ENCODE measurements at places on chromosomes 7 and 10.

DNA sequence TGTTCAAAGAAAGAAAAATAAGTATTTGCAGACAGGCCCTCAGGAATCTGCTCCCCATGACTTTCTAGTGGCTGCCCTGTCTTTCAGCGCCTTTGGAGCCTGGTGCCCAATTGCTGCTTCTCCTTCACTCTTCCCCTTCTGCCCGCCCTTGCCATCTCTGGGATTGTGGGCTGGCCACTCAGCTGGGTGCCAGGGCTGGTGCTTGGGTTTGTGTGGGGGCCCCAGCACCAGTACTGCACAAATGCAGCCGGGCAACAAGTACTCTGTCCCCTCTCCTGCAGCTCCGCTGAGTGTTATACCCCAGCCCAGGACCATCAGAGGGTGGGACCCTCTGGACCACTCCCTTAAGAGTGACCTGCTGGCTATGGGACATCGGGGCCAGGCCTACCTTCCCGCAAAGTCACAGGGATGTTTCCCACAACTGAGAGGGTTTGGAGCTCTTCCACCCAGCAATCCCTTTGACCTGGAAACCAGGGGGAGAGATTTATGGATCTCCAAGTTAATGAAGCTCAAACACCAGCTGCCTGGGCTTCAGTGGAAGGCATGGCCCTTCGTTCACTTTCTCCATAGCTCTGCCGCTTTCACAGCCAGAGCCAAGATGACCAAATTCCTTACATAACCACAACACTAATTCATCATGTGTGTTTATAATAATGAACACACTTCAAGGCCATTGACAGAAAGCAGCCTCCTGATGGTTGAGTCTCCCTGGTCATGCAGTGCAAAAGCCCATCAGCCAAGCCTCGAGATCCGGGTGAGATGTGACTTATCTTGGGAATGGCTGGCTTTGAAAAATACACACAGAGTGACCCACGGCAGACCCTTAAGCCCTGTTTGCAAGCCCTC lies 313.9 kb upstream of the ZNF32 start:
- DNase-seq = no peak

- DNase-seq = no peak
Observed at GRCh38 chr10:63584725-63585035, 63.5 kb downstream of the REEP3 start.

GRCh38 chr10:3935141-3935540 lies 150.1 kb upstream of the KLF6 start:
- peak; percentile 62 for DNase-seq

GRCh38 chr10:120825878-120826769 lies 25.0 kb upstream of the WDR11 start:
- DNase-seq = no peak

- no peak for DNase-seq
Observed at GRCh38 chr7:26964156-26964808, 99.9 kb upstream of the SKAP2 start.

DNA sequence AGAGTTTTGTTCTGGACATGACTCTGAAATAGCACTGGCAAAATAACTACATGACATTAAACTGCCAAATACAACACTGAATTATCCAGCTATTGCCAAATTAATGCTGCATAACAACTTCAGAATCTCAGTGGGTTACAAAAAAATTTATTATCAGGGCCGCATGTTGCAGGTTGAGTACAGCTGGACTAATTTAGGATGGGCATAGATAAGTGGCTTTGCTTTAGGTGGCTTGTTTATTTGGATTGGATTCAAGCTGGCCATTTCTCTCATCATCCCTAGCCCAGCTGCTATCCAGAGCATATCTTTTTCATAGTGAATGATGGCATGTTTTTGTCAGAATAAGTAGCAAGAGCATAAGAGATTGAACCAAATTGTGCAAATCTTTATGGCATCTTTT lies 1277.1 kb downstream of the REEP3 start:
- DNase-seq = no peak

- no peak for DNase-seq
Observed at GRCh38 chr7:28986765-28987110, 28.6 kb upstream of the TRIL start.

DNA sequence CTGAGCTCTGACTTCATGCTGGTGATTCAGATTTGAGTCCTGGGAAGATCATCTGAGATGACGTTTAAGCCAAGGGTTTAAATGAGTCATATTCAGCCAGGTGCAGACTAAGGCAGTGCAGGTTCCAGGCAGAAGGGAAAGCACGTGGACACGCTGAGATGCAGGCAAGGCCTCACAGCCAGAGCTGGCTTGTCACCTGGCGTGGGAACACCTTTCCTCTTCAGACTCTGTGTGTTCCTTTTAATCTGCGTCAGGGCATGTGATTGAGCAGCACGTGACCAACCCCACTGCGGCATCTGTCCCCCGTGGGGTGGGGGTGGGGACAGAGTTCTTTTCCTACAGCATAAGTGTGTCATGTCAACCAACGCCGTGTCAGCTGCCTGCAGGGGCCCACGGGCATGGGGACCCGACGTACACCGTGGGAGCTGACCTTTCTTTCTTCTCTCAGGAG lies 10.7 kb upstream of the IDI2 start:
- DNase-seq = peak; percentile 29
